ENCODE measurements at places on chromosomes 6 and 20. TPM values are rescaled to one million over a fixed set of nuclear protein-coding genes. Genes with fewer than 3 reads are reported as not detected.

- no peak for DNase-seq
Measured at GRCh38 chr20:5996765-5997164, 46.3 kb downstream of the MCM8 start.

DNA sequence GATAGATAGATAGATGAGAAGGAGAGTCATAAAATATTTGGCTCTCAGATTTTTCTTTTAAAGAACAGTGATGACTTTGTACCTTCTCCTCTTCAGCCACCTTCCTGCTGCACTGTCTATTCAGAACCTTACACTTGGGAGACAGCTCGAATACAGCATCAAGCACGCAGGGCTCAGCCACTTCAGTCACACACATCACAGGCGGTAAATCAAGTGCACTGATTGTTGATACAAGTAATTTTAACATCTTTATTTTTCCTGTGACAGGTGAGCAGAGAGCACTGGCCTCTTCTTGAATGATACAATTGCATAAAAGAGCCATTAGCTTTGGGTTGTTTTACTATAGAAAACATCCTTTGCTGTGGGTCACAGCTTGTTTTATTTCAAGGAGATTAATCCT is 1118.5 kb upstream of the EYS start:
- DNase-seq: no peak

The LY86 gene
- total RNA-seq: 0.88 TPM

The RRP36 gene
- 38.5 TPM for total RNA-seq

The CNBD2 gene
- total RNA-seq: 8.3 TPM
